ENCODE measurements at places on chromosomes 4 and X.
A peak's percentile ranks its signal among the peaks of the same experiment; 100 is the strongest.

DNA sequence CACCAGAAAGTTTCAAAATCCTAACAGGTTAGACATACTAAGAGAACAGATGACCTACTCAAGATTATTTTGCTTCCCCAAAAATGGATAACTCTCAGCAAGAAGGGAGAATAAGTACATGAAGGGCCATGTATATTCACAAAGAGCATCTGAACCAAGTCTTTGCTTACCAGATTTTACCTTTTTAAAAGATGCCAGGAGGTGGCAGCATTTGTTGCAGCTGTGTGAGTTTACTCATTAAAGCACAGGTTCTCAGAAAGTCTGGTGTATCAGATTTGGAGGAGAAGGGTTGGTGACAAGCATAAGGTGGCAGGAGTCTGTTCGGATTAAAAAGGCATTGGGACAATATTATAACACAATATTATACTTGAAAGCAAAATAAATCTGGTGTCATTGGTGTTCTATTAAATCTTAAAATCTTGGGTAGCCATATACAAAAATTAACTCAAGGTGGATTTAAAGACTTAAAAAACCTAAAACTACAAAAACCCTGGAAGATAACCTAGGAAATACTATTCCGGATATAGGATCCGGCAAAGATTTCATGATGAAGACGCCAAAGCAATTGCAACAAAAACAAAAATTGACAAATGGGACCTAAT is 51.3 kb upstream of the NFKB1 start:
- DNase-seq: peak; percentile 68

GRCh38 chr4:168832763-168833575 is 177.1 kb downstream of the CBR4 start:
- DNase-seq: no peak

DNA sequence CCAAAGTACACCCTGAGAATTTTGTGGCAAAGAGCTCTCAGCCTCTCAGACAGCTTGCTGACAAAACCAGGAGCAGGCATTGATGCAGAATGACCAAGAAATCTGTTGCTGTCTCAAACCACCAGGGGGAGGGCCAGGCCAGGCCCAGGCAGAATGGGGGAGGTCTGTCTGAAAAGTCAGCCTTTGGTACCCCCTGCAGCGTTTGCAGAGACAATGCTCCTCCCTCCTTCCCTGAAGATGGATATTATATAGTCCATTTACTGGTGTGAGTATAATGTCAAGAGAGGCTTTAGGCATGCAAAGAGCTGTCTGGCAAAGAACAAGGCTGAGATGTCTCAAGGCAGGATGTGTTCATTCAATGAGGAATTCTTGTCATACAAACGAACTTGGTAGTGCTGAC is 52.9 kb upstream of the TRPC5OS start:
- DNase-seq: no peak

- no peak for DNase-seq
Observed at GRCh38 chr4:169209388-169209883, 61.3 kb downstream of the SH3RF1 start.

- no peak for DNase-seq
Observed at GRCh38 chr4:109010521-109010920, 247.7 kb upstream of the ETNPPL start.

DNA sequence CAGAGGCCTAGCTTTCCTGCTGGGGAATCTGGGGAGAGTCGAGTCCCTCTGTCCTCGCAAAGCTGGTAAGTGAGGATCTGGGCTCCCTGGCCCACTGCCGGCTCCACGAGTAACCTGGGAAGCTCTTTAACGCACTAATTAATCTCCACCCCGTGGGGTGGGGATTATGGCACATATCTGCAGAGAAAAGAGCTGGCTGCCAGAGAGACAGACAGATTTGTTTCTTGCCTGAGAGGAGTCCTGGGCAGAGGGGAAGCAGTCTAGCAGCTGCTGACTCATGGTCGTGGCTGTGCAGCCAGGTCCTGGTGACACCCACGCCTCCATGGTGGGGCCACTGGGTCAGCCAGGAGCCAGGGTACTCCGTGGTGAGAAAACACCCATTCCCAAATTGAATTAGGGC is 14.0 kb downstream of the SORCS2 start:
- no peak for DNase-seq

- no peak for DNase-seq
Observed at GRCh38 chr4:83961575-83961974, 425.7 kb downstream of the GPAT3 start.

GRCh38 chrX:136209016-136209738 is 42.0 kb downstream of the MAP7D3 start:
- no peak for DNase-seq

GRCh38 chrX:103932133-103932532 is 30.3 kb upstream of the TMSB15B start:
- DNase-seq: no peak

DNA sequence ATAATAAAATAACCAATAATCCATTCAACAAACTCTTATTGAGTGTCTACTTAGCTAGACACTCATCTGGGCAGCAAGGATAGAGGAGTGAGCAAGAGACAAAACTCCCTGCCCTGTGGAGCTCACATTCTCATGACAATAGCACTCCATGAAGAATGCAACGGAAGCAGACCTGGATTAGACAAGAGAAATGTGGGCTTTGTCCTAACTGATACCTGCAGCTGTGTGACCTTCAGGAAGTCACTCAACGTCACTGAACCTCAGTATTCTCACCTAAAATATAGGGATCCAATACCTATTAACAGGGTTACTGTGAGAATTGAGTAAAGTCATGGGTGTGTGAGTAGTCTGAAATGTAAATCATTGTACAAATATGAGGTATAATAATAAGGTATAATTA is 61.2 kb downstream of the NDNF start:
- DNase-seq: no peak

GRCh38 chr4:151233600-151233999 is 43.4 kb upstream of the PRSS48 start:
- DNase-seq: no peak

GRCh38 chr4:80196259-80196921 is 913 bp upstream of the PRDM8 start:
- DNase-seq: no peak

- no peak for DNase-seq
Observed at GRCh38 chr4:7815981-7816380, 123.7 kb downstream of the AFAP1 start.

- no peak for DNase-seq
Observed at GRCh38 chr4:24754571-24754970, 40.8 kb upstream of the SOD3 start.

DNA sequence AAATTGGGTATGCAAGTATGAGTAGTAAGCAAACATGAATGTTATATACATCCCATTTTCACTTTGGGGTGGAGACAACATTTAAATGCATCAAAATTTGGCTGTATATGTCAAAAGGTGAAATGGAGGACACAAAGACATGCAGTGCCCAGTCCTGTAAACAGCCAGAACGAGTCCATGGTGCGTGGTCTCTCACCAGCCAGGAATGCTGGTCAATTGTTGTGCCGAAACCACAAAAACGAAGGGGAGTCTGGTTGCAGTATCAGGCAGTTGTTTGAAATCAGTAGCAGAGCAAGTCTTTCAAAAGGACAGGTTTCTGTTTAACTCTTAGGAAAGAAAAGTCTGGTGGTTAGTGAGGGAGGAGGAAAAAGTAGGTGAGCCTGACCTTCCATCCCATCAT is 22.3 kb upstream of the RNF150 start:
- DNase-seq: no peak

GRCh38 chr4:171774642-171775190 is 38.5 kb upstream of the GALNTL6 start:
- no peak for DNase-seq

DNA sequence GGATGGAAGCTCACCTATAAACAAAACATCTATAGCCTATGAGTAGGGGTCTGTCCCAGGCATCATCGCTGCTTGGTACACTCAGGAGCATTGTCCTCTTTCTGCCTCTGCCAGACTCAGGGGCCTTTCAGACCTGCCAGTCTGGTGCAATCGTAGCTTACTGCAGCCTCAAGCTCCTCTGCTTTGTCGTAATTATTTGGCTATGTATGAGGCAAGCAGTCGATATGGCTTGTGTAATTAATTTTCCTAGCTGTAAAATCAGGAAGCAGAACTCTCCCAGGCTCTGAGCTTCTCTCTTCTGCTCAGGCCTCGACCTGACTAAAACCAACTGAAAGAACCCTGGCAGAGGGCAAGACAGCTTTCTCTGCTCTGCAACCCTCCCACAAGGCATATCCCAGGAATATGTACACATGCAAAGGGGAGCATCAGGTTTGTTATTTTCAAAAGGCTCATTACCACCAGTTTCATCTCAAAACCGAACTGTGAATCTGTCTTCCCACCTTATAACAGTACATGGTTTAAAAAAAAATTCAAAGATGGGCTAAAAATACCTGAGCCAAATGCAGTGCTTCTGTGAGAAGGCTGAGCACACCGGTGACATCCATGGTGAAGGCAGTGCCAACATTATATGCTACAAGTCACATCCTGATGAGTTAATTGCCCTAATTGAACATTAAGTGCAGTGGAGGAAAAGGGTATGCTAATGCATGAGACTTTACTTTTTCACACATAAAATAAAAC is 309.2 kb upstream of the EMCN start:
- DNase-seq: no peak

- DNase-seq: no peak
Observed at GRCh38 chr4:169407217-169407845, 136.6 kb upstream of the SH3RF1 start.

DNA sequence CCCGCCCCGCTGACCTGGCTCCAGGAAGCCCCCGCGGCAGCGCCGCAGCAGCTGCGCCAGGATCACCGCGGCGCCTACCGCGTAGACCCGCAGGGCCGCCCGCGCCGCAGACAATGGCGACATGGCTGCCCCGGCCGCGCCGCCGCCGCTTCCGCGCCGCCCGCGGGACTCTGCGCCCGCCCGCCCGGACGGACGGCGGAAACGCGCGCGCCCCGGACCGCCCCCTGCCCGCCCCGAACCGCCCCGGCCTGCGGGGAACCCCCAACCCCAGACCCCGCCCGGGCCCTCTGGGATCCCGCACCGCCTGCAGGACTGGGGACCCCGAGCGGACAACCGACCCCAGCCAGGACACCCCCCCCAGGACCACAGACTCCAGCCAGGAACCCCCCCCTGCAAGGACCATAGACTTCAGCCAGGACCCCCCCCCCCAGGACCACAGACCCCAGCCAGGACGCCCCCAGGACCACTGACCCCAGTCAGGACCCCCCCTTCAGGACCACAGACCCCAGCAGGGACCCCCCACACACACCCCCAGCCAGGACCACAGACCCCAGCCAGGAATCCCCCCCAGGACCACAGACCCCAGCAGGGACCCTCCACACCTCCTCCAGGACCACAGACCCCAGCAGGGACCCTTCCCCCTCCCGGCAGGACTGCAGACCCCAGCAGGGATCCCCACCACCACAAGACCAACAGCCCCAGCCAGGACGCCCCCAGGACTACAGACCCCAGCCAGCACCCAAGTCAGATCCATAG is at the start of the genes DHRSX and ZBED1:
Gene DHRSX (minus strand): TSS at position 174 of the 756 bp plus-strand sequence. CDS start 51 bp downstream, at position 123.
Gene ZBED1 (minus strand): TSS at position 174 of the 756 bp plus-strand sequence. CDS start 10,257 bp downstream, outside the sequence.
- DNase-seq: peak; percentile 69

DNA sequence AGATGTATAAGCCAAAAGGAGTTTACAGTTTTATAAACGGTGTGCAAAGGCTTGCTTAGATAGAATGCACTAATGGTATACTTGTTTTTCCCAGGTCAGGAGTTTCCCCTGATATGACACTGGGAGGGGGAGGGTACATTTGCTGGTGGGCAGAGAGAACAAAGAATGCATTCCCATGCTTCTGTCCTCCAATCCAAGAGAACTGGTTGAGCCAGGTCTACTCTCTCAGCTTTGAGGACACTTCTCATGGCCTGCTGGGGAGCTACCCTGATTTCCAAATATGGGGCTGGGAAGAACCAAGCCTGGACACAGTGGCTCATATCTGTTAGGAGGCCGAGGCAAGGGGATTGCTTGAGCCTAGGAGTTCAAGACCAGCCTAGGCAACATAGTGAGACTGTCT is 3.3 kb upstream of the GPC4 start:
- DNase-seq: no peak

DNA sequence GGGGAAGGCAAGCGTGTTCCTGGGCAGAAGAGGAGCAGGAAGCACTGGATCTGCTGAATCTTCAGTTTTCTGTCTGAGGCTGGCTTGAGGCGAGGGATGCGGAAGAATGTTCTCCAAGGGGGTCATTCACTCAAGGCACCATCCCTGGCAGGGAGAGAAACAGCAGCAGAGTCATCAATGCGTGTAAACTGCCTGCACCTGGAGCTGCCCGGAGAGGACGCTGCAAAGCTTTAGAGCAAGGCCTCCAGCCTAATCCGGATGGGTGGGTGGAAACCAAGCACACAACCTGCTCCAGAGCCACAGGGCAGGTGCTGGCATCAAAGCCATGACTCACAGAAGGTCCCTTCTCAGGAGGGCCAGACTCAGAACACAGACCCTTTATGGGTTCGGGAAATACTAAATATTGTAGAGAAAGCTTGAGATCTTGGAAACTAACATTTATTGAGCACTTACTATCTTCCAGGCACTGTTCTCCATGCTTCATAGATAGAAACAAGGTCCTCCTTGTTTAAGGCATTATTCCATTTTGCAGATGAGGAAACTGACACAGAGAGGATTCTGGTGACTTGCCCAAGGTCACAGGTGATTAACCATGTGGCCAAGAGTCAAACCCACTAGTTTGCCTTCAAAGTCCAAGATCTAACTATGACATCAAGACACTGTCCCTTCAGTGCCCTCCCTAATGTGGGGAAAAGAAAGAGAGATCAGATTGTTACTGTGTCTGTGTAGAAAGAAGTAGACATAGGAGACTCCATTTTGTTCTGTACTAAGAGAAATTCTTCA is 7.7 kb downstream of the PROM1 start:
- no peak for DNase-seq

DNA sequence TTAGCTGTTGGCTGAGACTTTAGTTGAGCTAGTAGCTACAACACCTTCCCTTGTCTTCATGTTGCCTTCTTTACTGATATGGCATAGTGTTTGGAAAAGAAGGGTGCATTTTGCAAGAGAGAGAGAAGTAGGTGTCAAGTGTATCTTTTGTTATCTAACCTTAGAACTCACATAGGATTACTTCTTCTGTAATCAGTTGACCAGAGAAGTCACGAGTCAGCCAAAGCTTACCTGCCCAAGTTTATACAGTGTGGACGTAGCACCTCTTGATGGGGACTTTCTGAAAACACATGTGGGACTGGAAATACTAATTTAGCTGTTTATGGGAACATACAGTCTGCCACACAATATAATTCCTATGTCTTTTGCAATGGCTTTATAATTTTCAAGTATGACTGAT is 56.0 kb downstream of the UGT8 start:
- peak; percentile 2 for DNase-seq

GRCh38 chr4:85707611-85708010 is 232.7 kb downstream of the ARHGAP24 start:
- peak; percentile 64 for DNase-seq

- DNase-seq: no peak
Observed at GRCh38 chr4:101953949-101954348, 163.4 kb downstream of the BANK1 start.

- no peak for DNase-seq
Observed at GRCh38 chr4:8612646-8613045, 20.1 kb downstream of the CPZ start.

DNA sequence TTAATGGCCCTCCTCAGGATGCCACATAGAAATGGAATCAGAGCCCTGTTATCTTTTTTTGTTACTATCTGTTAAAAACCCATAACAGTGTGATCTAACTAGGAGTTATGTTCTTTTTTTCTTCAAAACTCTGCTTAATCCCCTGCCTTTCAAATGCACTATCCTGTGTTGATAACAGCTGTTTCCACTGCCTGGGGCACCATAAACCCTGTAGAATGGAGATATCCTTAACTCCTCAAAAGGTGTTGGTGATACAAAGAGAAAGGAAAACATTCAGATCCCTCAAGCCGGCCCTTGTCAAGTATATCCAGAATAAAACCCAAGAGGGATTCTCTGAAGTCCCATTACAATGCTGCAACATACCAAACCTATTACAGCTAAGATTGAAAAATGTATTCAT is 108.6 kb downstream of the ACTRT1 start:
- no peak for DNase-seq
